ENCODE measurements at places on chromosomes 16 and 17. TPM values are rescaled to one million over a fixed set of nuclear protein-coding genes. Genes with fewer than 3 reads are reported as not detected.

The ZNF750 gene
- not detected for total RNA-seq

The MEIOB gene
- total RNA-seq: 0.32 TPM

The NPTX1 gene
- 0.11 TPM for total RNA-seq

The FA2H gene
- not detected for total RNA-seq

The TBC1D3C gene
- total RNA-seq: 0.32 TPM

The HIGD1B gene
- total RNA-seq: not detected

The C1QL1 gene
- total RNA-seq: 2.4 TPM

The MGAT5B gene
- 0.26 TPM for total RNA-seq

The KRTAP4-4 gene
- total RNA-seq: not detected

The FOXF1 gene
- total RNA-seq: 0.13 TPM

The NT5M gene
- total RNA-seq: 1.4 TPM

The CHST5 gene
- 0.13 TPM for total RNA-seq

The LHX1 gene
- total RNA-seq: not detected

The KIFC3 gene
- 62.3 TPM for total RNA-seq

The KNOP1 gene
- 7.1 TPM for total RNA-seq

The NPIPA7 gene
- total RNA-seq: 0.78 TPM

The IL17C gene
- not detected for total RNA-seq

The MT1E gene
- total RNA-seq: 50.9 TPM

The TMEM204 gene
- total RNA-seq: 11.9 TPM

The STH gene
- total RNA-seq: not detected

The RGS11 gene
- total RNA-seq: 2.6 TPM

The CCDC40 gene
- 2.7 TPM for total RNA-seq

The PLD6 gene
- 2.1 TPM for total RNA-seq

The CUEDC1 gene
- total RNA-seq: 25.9 TPM

The ARHGDIA gene
- total RNA-seq: 101 TPM

The OTOP2 gene
- total RNA-seq: not detected

The ABAT gene
- 9.1 TPM for total RNA-seq

The NOTUM gene
- not detected for total RNA-seq

The KRTAP9-2 gene
- not detected for total RNA-seq

The GP1BA gene
- not detected for total RNA-seq

The CDK5R1 gene
- 0.54 TPM for total RNA-seq

The AATF gene
- 25.6 TPM for total RNA-seq

The SCIMP gene
- not detected for total RNA-seq

The KRT36 gene
- not detected for total RNA-seq

The P2RX1 gene
- under 0.01 TPM for total RNA-seq

The DRC7 gene
- total RNA-seq: 0.32 TPM

The ADAP2 gene
- total RNA-seq: 0.22 TPM

The NACA2 gene
- total RNA-seq: 0.13 TPM

The EFCAB5 gene
- 0.32 TPM for total RNA-seq

The MT1A gene
- total RNA-seq: not detected

The TP53TG3C gene
- not detected for total RNA-seq

The SLC12A3 gene
- total RNA-seq: not detected

Data from articular chondrocyte of knee joint (primary cell).